ENCODE measurements at places on chromosomes 5 and 9.

GRCh38 chr9:128304971-128305288 is 17.3 kb downstream of the TRUB2 start:
- DNase-seq, result no peak

DNA sequence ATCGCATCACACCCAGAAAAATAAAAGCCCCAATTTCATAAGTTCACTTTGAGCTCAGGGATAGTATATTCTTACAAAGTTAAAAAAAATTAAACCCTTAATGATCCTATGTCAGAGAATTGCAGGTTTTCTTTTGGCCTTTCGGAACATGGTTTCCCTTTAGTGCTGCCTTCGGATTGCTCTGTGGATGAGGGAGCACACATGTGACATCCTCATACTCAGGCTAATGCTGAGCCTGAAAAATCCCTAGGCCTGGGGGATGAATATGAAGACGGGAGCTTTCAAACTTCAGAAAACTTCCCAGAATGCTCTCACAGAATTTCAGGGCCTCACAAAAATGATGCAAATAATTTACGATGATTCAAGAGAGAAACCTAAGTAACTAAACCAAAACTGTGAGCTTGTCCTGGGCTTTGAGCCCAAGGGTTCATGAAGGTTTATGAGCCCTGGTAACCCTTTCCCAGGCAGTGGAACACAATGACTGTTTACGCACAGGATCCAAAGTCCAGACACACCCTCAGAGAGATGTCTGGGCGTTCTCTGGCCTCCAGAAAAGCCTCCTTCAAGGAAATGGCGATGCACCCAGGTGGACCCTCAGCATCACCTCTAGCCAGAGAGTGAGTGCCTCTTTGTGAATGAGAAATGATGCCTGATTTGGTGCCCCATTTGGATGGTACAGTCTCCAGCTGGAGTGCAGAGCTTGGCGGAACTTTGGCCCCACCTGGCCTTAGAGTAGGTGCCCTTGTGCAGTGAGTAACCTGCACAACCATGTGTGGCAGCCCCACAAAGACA is 145.4 kb downstream of the ENTREP1 start:
- DNase-seq, result no peak

DNA sequence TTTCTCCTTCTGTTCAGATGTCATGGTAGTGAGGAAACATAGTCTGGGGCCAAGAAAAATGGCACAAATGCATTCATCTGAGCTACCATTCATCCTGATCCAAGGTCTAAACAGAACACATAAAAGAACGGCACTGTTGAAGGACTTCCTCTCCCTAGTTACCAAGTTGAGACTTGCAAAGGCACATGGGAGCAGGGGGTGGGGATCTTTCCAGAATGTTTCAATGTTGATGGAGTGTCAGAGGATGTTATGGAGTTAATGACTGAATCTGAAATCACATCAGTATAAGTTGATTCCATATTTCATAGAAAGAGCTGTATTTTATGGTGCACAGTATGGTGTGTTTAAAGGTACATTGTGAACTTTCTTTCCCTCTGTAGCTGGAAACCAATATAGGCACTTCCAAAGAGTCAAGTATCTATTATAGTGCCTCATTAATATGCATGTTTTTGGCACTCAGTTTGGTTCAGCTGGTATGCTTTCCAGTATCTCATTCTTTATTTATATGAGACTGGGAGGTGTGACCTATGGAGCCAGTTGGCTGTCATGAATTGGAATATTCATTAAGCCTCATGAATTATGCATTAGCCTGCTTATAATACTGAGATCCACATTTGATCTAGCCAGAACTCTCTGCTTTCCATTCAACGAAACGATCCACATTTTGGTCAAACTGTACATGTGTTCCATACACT is 603.0 kb downstream of the NR2F1-AS1 start:
- DNase-seq, result no peak

DNA sequence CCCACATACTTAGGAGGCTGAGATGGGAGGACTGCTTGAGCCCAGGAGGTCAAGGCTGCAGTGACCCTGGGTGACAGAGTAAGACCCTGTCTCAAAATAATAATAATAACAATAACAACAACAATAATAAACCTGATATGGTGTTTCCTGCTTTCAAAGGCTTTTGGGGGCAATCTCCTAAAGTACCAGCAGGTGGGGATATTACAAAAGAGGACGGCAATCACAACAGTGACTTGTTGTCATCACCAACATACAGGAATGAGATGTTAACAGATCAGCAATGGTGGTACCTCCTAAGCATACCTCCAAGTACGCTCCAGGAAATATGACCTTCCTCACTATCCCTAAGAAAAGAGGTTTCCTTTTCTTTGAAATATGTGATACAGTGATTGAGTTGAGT is 91.1 kb upstream of the RNF180 start:
- no peak for DNase-seq

DNA sequence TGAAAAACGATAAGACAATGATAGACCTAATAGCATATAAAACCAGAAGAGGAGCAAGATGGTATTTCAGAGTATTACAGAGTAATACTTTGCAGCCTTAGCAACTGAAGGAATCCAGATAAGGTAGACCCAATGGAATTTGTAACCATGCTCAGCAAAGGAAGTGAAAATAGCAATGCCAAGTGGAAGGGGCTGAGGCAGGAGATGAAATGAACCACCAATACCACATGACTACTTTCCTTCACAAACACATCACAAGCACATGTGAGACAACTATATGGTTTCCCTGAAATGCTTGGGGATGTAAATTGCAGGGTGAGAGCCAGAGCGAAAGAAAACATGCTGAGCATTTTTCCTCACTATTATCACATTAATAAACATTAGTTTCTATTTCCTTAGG is 79.8 kb upstream of the MELK start:
- DNase-seq, result no peak

DNA sequence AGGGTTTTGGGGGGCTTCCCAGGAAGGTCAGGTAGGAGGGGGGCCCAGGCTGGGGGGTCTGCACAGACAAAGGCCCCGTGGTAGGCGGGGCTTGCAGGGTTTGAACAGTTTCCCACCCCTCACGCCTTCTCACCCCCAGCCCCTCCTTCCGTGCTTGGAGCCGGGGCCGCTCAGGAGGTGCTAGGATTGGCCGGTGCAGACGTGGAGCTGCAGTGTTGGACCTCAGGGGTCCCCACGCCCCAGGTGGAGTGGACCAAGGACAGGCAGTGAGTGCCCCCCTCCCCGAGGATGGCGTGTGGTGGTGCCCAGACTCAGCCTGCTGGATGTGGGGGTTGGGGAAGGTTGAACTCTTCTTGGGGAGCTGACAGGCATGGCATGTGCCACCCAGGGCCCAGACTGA is 83.8 kb downstream of the HMCN2 start:
- DNase-seq, result no peak

DNA sequence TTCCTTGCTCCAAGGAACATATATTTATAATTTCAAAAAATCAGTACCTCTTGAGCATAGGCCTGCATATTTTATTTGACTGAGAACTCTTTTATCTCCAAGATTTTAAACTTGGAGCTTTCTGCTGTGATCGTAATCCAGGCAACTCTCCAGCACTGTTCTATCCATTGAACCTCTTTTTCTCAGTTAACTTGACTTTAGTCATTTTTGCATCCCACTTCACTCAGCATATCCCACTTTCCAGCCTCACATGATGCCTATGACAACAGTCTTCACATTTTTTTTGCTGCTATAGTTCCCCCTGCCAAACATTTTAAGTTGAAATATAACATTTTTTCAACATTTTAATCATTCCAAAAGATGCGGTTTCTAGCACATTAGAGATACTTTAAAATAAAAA is 9.1 kb upstream of the PSIP1 start:
- DNase-seq, result no peak

DNA sequence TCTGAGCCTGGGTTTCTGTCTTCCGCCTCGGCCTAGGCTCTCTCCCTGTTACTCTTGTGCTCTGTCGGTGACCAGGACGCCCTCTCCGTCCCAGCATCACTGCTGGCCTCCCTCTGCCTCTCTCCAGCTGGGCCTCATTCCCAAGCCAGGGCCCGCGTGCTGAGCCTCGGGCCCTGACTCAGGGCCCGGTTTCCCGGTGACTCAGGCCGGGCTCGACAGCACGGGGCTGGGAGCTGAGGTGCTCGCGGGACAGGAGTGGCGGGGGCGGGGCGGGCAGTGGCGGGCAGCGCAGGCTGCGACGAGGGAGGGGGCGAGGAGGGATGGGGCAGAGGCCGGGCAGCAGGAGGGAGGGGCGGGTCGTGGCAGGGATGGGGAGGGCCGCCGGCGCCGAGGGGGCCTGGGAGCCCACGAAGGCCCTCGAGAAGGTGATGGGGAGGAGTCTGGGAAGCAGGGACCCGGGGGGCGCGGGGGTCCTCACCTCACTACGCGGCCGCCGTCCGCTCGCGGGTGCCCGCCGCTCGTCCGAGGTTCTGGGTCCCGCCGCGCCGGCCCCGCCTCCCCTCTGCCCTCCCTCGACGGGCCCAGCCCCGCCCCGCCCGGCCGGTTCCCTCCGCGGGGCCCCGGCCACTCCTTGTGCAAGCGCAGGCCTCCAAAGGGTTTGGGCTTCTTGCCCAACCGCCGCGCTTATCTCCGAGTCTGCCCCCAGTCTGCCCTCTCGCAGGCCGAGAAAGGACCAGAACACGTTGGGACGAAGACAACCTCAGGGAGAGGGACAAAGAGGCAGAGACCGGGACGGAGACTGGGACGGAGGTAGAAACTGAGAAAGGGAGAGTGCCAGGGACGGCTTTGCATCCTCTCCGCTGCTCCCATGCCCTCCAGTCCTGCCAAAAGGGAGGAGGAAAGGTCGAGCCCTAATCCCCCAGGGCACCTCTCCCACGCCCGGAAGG is at the start of gene ARAP3:
Gene ARAP3 (minus strand): TSS at position 536 of the 947 bp plus-strand sequence. CDS start 1,744 bp downstream, outside the sequence.
- no peak for DNase-seq

GRCh38 chr5:102903074-102903871 is 148.2 kb downstream of the PAM start:
- DNase-seq, result no peak

GRCh38 chr5:36378551-36378950 is 76.8 kb upstream of the RANBP3L start:
- no peak for DNase-seq

DNA sequence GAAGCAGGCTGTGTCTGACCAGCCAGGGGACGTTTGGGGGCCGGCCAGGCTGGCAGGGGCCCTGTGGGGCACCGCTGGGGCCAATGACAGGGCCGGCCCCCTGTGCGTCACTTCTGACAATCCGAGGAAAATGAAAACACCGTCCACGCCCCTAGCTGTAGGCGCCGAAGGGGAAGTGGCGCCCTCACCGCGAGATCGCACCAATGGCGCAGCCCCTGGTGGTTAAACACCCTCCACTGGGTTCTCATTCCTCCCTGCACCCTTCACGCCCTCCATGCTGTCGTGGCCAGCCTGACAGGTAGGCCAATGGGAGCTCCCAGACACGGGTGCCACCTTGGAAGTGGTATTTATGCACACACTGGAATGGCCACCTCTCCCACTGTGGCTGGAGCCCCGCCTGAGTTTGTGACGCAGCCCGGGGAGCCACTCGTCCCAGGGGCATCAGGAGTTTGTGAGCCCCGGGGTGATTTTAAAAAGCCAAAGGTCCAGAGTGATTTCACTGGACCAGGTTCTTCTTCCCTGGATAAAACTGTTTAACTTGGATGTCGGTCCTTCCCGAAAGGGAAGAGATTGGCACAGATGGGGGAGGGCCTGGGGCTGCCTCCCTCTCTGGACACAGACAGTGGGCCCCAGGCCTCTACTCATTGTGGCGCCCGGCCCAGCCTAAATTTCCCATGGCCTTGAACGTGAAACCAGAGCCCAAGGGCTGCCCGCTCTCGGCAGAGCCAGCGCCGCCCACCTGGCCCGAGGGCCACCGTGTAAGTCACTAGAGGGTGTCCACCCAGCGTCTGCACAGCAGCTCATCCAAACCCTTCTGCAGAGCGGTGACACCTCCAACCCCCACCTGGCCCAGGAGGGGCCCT is 49.7 kb downstream of the NKD2 start:
- DNase-seq, result no peak

- no peak for DNase-seq
Observed at GRCh38 chr5:50975840-50976239, 309.4 kb downstream of the PARP8 start.

GRCh38 chr5:111975133-111975532 is 218.1 kb upstream of the NREP start:
- no peak for DNase-seq

- DNase-seq, result no peak
Observed at GRCh38 chr5:37915097-37915736, 75.4 kb upstream of the GDNF start.

GRCh38 chr5:148746826-148747535 is 79.4 kb upstream of the ADRB2 start:
- DNase-seq, result no peak

- DNase-seq, result no peak
Observed at GRCh38 chr5:172637740-172638139, 3.3 kb upstream of the NEURL1B start.

- no peak for DNase-seq
Observed at GRCh38 chr9:123568691-123569688, 213.0 kb downstream of the CRB2 start.

- no peak for DNase-seq
Observed at GRCh38 chr5:66633754-66634153, 37.6 kb downstream of the MAST4 start.

GRCh38 chr5:14272548-14273205 is 129.5 kb downstream of the TRIO start:
- DNase-seq, result no peak

DNA sequence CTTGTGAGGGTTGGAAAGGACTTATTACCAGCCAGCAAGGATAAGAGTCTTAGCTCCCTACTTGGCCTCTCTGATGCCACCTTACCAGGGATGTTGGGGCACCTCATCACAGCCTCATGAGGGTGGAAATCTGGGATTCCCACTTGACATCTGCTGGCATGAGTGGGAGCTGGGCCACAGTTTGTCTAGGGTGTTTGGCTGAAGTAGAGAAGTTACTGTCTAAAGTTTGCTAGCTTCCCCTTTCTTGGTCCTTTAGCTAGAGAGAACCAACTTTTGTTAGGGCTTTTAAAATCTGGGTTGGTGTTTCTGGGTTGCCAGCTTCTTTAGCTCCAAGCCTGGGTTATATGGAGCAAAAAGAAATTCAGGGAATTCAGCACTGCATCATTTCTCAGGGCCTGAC is 57.5 kb upstream of the GNA14 start:
- no peak for DNase-seq

- no peak for DNase-seq
Observed at GRCh38 chr5:55541056-55541635, 6.4 kb upstream of the PLPP1 start.

DNA sequence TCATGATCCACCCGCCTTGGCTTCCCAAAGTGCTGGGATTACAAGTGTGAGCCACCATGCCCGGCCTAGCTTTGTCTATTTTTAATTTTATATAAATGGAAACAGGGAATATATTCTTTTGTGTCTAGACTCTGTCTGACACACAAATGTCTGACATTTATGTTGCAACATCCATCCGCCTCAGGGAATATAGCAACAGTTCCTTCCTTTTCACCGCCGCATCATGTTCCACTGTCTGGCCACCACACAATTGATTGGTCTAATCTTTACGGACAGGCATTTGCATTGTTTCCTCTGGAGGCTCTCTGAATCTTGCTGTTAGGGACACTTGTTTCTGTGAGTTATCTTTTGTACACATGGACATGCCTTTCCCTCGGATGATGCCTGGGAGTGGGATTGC is 20.1 kb upstream of the TBC1D9B start:
- no peak for DNase-seq
